ENCODE measurements at places on chromosomes 6 and 20. TPM values are rescaled to one million over a fixed set of nuclear protein-coding genes. Genes with fewer than 3 reads are reported as not detected.

Gene CTCFL
- not detected for polyA plus RNA-seq

Gene LSM14B
- polyA plus RNA-seq = 23.3 TPM

Gene UTRN
- 25.7 TPM for polyA plus RNA-seq

Gene KHDC1
- polyA plus RNA-seq = not detected

Gene NDRG3
- polyA plus RNA-seq = 23.8 TPM

Gene SYCP2
- polyA plus RNA-seq = 3.0 TPM

Gene SLC22A3
- polyA plus RNA-seq = 0.67 TPM

Gene SFTA2
- polyA plus RNA-seq = 0.83 TPM

Gene LY6G6D
- polyA plus RNA-seq = not detected

Gene ZSWIM1
- 4.6 TPM for polyA plus RNA-seq

Gene PTK6
- polyA plus RNA-seq = 12.3 TPM

Gene ELOVL2
- polyA plus RNA-seq = not detected

Gene TMEM244
- not detected for polyA plus RNA-seq

Gene ATP6V1G2
- 1.8 TPM for polyA plus RNA-seq

Gene NKX2-2
- 1.1 TPM for polyA plus RNA-seq

Gene RNF182
- polyA plus RNA-seq = 1.1 TPM

Gene RBM38
- polyA plus RNA-seq = 14.8 TPM

Gene BPIFB1
- polyA plus RNA-seq = not detected

Gene NFATC2
- 5.7 TPM for polyA plus RNA-seq

Gene ZBTB12
- 1.9 TPM for polyA plus RNA-seq

Gene CYP39A1
- not detected for polyA plus RNA-seq

Gene RHAG
- 0.40 TPM for polyA plus RNA-seq

Gene KIAA0408
- polyA plus RNA-seq = 1.1 TPM

Gene NOX3
- not detected for polyA plus RNA-seq

Gene SEMG1
- polyA plus RNA-seq = not detected

Gene VSX1
- not detected for polyA plus RNA-seq

Gene RUNX2
- 1.1 TPM for polyA plus RNA-seq

Gene UBE2C
- 99.6 TPM for polyA plus RNA-seq

Gene RPS6KA2
- 6.8 TPM for polyA plus RNA-seq

Gene GINS1
- 0.81 TPM for polyA plus RNA-seq

Gene CST2
- not detected for polyA plus RNA-seq

Gene RIPPLY2
- polyA plus RNA-seq = not detected

Gene ERMARD
- 20.5 TPM for polyA plus RNA-seq

Gene POU5F1
- polyA plus RNA-seq = 0.10 TPM

Gene FOXQ1
- polyA plus RNA-seq = 2.5 TPM

Gene HRH3
- polyA plus RNA-seq = 0.06 TPM

Gene TMC2
- 0.37 TPM for polyA plus RNA-seq

Gene UBE3D
- 8.0 TPM for polyA plus RNA-seq

Gene TUBB2B
- polyA plus RNA-seq = 7.6 TPM

Gene TMEM200A
- polyA plus RNA-seq = 49.0 TPM

Gene CMTR1
- polyA plus RNA-seq = 12.3 TPM

Gene ECHDC1
- polyA plus RNA-seq = 58.7 TPM

Gene SMLR1
- polyA plus RNA-seq = 34.4 TPM

Gene SIGLEC1
- 3.5 TPM for polyA plus RNA-seq

Gene HSPA12B
- 9.7 TPM for polyA plus RNA-seq

Gene SLCO4A1
- polyA plus RNA-seq = 2.2 TPM

Gene CALHM4
- polyA plus RNA-seq = not detected

Gene GABRR1
- polyA plus RNA-seq = not detected

Gene CLPSL2
- not detected for polyA plus RNA-seq

Gene PBOV1
- polyA plus RNA-seq = not detected

Gene FAM162B
- polyA plus RNA-seq = 1.6 TPM

Gene CCR6
- polyA plus RNA-seq = 1.2 TPM

Gene RALGAPB
- polyA plus RNA-seq = 26.0 TPM

Gene ULBP2
- not detected for polyA plus RNA-seq

Gene LGSN
- not detected for polyA plus RNA-seq

All from small intestine (tissue), 16 donors.